HTR-8/SVneo (cell line): ENCODE measurements at places on chromosomes 7 and 10.

GRCh38 chr7:126856691-126857291 lies 395.9 kb downstream of the GRM8 start:
- peak; percentile 1 for DNase-seq

DNA sequence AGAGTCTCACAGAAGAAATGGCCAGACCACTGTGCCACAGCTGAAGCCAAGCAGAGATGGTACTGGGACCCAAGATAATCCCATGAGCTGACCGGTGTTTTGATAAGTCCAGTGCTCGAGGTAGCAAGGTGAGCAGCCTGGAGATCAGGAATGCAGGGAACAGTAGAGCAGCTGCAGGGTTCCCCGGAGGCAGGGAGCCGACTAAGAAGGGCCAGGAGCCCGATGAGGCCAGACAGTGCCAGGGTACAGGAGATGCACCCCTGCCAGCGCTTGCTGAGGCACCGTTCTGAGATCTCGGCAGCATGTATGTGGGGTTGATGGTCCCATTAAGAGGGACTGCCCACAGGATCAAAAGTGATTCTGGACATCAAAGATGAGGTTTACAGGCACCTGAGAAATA lies 47.1 kb downstream of the VSTM4 start:
- DNase-seq: no peak

- no peak for DNase-seq
Observed at GRCh38 chr10:77608281-77608680, 29.3 kb downstream of the KCNMA1 start.

GRCh38 chr10:107616463-107617410 lies 452.2 kb upstream of the SORCS1 start:
- DNase-seq: no peak

DNA sequence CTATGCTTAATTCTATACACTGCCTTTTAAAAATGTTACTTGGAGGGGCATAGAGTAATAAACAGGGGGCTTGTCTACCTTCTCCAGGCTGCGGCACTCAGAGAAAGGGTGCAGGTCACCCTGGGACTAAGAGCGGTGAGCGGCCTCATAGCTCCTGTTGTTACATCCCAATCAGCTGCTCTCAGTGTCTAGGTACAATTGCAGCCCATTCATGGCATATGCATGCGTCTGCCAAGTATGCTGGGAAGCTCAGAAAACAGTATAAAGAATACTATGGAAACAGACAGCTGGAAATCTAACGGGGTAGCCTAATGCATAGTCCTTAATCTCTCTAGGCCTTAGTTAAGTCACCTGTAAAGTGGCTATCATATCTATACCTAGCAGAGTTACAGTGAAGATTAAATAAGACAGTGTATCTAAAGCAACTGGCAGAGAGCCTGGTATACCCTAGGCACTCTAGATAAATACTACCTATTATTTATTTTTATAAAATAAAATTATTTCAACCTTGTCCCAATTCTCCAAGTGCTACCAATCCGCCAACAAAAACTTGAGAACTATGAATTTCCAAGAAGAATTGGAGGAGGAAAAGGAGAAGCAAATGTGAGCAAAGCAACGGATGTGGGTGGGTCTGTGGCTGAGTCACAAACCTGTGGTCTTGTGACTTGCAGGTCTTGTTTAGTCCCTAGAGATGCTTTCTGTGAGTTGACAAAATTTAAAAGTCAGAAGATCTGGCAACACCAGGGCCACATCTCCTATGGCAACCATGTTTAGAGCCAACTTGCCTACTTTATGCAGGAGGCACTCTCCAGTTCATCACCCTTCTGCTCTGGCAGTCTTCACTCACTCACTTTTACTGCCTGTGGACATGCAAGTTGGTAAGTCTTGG lies 183.0 kb downstream of the RAPGEF5 start:
- no peak for DNase-seq

- no peak for DNase-seq
Observed at GRCh38 chr10:104321725-104322415, 16.4 kb downstream of the ITPRIP start.

DNA sequence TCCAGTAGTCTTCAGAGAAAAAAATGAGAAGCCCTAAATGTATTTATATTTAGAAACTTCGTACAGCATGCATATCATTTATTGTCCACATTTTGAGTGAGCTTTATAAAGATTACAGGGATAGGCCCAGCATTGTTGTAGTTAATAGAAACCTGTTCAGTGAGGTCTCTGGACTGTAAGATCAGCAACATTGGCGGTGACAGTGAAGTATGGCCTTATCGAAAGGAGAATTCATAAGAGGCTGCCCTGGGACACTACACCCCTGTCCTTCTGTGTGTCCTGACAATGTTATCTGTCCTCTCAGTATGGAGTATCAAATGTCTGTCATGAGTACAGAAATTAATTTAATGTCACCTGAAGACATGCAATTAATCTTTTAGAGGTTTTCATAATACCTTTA lies 57.2 kb downstream of the SHH start:
- no peak for DNase-seq

- DNase-seq: no peak
Observed at GRCh38 chr10:76305930-76306615, 874.6 kb downstream of the LRMDA start.

GRCh38 chr7:5419539-5420066 lies 4.0 kb downstream of the TNRC18 start:
- no peak for DNase-seq

DNA sequence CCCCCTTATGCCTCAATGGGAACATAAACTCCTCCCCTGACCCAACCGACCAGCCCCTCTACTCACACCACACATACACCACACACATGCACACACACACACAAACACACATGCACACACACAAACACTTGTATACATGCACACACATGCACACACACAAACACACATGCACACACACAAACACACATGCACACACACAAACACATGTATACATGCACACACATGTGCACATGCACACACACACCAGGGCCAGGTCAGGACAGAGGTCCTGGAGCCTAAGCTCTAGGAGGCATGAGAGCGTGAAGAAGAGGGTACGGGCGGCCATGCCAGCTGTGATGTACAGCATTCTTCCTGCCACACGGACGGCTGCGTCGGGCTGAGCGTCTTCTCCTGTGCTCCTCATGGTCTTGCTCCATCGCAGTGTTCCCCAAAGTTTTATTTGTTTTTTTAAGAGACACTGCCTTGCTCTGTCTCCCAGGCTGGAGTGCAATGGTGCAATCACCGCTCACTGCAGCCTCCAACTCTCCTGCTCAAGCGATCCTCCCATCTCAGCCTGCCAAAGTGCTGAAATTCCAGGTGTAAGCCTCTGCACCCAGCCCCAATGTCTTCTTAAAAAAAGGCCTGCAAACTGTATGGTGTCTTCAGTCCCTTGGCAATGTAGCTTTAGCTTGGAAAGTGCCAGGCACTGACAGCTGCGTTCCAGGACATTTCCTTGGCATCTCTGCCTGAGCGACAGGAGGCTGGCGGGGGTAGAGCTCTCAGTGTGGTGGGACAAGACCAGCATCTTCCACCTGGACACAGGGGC lies 38.8 kb upstream of the INPP5A start:
- DNase-seq: no peak

DNA sequence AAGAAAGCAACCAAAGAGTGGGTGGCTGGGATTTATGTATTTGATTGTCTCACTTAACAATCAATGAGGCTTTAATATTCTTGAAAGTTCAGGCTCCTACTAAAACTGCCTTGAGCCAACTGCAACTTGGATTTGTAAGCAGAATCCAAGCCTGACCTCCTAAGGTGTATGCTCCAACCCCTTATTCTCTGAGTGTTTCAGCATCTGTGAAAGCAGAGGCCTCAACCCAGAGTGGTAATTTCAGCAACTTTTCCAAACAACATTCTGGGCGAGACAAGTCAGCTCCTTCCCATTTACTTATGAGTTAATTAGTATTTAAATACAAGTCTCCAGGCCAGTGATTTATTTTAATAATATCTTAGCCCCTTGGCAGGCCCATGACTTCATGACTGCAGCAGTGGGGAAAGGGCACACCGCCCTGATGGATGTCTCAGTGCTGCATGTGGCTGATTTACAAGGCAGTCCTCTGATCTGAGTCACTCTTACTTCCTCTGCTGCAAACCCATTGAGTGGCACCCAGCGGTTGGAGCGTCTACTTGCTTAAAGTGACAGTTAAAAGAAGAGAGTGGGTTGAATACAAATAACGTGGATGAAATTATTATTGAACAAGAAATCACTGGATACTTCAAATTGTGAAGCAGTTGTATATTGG lies 209.1 kb downstream of the TRIL start:
- DNase-seq: peak; percentile 43

DNA sequence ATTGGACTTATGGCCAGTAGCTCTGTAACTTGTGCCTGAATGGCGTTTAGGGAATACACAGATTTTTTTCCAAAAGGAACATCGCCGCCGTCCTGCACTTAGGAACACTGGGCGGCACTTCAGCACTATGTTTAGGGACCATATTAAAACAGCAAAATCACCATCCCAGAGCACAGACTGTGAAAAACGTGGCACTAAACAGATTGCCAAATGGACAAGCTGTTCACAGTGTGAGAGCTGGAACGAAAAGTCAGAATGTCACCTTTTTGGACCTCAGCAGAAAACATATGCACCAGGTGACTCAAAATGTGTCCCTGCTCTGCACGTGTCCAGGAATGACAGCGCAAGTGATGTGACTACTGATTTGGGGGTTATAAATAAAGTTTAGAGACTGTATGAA lies 87.9 kb downstream of the ODAD2 start:
- no peak for DNase-seq

DNA sequence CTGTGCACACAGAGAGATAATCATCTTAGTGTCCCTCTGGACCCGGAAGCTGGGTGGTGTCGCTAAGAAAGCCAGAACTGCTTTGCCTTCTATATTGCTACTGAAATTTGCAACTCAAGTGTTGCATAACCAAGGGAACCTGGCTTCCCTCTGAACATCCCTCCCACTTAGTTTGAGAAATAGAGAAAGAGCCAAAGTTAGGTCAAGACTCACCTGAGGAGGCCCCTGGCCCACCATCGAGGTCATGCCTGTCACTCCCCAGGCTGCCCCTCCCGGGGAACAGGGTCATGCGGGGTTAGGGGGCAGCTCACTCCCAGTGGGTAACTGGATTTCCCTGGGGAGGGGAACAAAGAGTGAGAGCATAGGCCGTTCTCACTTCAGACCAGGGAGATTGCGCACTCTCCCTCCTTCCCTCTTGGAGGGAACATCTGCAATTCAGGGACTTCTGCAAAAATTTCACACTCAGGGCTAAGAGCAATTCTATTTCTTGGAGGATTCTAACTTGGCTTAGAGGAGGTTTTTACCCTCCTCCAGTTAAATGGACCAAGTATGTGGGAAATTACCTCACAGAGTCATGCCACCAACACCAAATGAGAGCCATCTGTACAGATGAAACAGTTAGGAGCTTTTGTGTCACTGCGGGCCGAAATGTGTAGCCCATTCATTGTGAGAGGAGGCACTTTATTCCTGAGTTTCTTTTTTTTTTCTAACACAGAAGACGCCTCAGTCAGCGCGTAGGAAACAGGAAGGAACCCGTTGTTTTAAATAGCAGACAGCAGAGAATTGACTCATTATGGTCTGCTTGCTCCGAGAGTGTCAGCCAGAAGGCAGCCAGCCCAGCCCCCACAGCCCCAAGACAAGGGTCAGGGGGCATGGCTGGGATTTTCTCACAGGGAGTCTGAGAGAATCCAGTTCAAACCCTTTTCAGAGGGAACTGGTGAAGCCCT lies 221.3 kb downstream of the ARHGAP12 start:
- peak; percentile 38 for DNase-seq

DNA sequence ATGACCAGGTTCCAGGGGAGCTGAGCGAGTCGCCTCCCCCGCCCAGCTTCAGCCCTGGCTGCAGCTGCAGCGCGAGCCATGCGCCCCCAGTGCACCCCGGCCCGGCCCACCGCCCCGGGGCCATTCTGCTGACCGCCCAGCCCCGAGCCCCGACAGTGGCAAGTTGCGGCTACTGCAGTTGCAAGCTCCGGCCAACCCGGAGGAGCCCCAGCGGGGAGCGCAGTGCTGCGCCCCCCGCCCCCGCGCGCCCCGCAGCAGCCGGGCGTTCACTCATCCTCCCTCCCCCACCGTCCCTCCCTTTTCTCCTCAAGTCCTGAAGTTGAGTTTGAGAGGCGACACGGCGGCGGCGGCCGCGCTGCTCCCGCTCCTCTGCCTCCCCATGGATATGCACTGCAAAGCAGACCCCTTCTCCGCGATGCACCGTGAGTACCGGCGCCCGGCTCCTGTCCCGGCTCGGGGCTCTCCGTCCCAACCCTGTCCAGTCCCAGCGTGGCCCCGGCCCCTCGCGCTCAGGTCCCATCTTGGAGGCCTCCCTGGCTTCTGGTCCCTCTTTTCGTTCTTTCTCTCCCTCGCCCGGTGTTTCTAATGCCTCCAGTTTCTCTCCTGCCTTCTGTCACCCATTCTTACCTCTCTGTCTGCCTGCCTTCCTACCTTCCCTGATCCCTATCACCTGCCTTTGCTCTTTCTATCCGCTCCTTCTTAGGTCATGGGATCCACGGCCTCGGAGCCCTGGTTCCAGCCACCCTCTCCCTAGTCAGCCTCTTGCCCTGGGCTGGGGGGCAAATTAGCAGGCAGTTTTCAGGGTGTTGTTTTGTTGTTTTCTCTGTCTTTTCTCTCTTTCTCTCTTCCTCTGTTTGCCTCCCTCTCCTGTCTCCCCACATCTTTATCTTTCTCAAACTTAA lies 751 bp downstream of the PAX2 start:
- DNase-seq: no peak

DNA sequence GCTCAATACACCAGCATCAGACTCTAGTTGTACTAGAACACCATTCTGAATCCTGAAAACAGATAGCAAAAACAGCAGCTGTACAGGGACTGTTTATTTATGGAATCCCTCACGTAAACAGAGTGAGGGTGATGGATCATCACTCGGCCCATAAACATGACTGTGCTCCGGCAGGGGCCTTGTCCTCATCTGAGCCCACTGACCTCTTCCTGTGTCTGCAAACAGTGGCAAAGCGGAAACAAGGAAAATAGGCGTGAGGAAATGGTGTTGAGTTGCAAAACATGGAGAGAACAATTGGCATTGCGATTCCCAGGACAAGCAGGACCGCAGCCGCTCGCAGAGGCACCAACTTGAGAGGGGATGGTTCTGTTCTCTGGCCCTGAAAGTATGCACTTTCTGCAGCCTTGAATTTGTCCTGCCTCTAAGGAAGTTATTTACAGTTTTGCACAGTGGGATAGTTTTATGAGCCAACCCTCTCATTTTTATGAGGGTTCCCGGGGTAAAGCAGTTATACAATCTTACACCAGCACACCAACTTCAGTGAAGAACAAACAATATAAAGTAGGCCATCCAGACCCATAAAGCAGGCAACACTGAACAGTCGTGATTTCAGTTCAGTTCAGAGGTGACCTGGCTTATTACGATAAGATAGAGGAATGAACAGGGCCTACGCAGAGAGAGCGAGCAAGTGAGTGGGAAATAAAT lies 248.0 kb upstream of the FZD8 start:
- no peak for DNase-seq
